Suppressor macrophage treated with lipopolysaccharide for 1 hour (primary cell): ENCODE measurements at places on chromosomes 12 and 14.

GRCh38 chr12:57766464-57767304 is at the start of gene CYP27B1:
Gene CYP27B1 (minus strand): TSS chr12:57767078. CDS start chr12:57767041, 37 bp downstream.
- DNase-seq = no peak

DNA sequence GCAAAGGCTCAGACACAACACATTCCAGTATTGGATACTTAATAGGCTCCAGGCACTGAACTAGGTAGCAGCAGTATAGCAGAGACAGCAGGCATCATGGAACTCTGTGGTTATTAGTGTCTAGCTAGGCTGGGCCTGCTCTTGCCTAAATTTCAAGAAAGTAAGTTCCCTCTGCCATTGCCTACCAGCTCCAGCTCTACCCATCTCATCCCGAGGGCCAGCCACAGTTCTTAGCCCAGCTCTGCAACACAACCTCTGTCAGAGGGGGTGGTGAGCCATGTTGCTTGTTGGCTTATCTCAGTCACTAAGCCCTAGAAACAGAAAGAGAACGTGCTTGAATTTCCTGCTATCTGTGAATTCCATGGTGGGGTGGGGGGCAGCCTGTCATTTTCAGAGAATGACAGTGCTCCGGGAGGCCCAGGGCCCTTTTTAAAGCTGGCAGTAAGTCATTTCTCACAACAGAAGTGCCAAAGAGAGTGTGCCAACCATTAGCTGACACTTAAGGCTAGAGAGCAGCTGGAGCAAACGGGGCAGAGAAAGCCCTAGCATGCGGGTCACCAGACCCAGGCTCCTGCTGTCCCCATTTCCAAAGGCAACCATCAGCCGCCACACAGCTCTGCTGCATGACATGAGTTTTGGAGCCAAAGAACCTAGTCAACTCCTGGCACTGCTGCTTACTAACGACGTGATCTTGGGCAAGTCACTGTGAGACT is 105.9 kb downstream of the PRMT8 start:
- no peak for DNase-seq

- peak; percentile 68 for DNase-seq
Observed at GRCh38 chr12:7060353-7060954, at the start of gene C1S. Gene C1S (plus strand): TSS chr12:7060718. CDS start chr12:7061913, 1,195 bp downstream.

GRCh38 chr12:57864442-57865083 is 18.0 kb upstream of the CTDSP2 start:
- no peak for DNase-seq

DNA sequence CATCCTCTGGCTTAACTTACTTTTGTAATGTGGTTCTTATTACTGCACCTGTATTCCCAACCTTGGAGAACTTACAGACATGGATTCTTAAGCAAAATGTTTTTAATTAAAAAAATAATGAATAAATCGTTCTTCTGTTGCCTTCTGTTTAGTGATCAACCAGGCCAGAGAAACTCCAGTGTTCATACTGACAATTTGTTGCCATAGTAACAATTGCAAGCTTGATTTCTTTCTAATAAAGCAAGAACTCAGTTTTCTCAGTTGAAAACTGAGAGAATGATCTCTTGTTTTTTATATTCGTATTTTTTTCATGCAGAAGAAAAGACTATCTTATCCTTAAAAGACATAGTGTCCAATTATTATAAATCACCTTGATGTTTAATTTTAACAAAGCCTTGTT is 106.5 kb upstream of the LMNTD1 start:
- DNase-seq = no peak

DNA sequence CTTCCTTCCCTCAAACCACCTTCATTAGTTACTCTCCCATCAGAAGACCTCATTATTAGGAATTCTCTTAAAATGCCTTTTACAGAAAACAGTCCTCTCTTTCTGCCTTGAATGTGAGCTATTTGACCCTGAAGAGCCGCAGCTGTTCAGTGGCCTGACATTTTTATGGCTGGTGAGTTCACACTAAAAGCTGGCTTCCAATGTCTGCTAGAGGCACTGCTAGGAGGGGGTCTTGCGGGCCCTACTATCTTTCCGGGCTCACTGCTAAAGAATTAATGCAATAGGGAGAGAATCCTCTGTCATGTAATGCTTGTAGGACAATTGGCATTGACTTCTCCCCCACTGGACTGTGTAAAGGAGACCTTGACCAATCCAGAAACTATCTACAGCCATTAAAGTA is 87.7 kb downstream of the GPR135 start:
- no peak for DNase-seq

GRCh38 chr14:76426161-76426696 is 50.3 kb downstream of the ESRRB start:
- no peak for DNase-seq

- DNase-seq = no peak
Observed at GRCh38 chr14:44162197-44162596, 344.9 kb downstream of the FSCB start.

DNA sequence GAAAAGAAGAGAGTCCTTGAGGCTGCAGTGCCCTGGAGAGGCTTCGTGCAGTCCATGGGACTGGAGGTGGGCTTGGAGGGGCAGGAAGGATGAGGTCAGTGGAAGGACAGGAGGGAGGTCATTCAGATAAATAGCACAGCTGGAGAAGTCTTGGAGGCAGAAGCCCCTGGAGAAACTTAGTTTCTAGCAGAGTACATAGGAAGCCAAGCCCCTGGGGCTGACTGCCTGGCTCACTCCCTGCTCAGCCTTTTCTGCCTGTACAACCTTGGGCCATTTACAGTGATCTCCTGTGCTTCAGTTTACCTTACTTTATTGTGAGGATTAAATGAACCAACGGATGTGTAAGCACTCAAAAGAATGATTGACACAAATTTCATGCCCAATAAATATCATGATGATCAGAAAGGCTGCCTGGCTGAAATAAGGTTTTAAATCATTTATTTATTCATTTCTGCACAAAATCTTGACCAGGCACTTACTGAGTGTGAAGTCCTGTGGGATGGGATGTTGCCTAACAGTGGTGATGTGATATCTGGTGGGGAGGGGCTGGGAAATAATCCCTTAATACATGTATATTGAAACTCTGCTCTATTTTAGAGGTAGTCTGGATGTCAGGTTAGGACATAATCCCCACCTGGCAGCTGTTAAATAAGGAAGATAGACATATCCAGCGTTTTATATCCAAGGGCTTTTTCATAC is 54.3 kb downstream of the PLEKHG7 start:
- DNase-seq = no peak

- no peak for DNase-seq
Observed at GRCh38 chr14:79279645-79280597, 931.4 kb downstream of the DIO2 start.

GRCh38 chr12:51269174-51270066 is 795 bp downstream of the SMAGP start:
- peak; percentile 30 for DNase-seq

GRCh38 chr12:109573914-109574244 is 285 bp downstream of the MVK start:
- no peak for DNase-seq

DNA sequence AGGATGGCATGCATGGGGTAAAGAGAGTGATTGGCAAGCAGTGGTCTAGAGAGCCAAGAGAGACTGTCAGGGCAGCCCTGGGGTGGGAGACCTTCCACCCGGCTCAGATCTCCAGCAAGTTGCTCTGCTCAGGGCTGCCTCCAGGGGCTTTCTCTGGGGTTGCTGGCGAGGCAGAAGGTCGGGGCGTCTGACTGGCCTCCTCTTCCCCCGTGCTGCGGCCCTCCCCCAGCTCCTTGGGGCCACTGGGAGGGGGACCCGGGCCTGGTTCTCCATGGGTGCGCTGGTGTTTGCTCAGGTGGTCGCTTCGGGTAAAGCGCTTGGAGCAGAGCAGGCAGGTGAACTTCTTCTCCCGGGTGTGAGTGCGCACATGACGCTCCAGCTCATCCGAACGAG is 6.6 kb upstream of the AAAS start:
- no peak for DNase-seq

GRCh38 chr12:110684312-110684836 is 4.5 kb downstream of the HVCN1 start:
- no peak for DNase-seq
